ENCODE measurements at places on chromosomes 1 and 21. TPM values are rescaled to one million over a fixed set of nuclear protein-coding genes. Genes with fewer than 3 reads are reported as not detected.

DNA sequence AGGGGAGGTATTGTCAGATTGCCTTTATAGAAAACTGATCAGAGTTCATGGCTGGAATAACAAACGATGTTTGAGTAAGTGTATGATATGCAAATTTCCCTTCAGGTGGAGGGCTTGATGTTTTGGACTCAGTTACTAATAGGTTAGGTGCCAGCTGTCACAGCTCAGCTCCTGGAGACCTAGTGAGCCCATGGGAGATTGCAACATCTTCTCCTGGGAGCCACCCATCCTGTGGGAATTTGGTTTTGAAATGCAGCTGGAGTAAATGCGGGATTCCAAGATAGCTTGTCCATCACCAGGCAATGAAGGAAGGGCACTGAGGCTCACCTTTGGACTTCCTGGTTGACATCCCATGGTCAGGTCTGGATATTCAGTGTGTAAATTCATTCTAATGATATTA is 211.4 kb upstream of the NRIP1 start:
- no peak overlapping the region for H3K27ac ChIP-seq
- no peaks in the 10 kb centered on the region for H3K27me3 ChIP-seq
- H3K36me3 ChIP-seq, result no peaks in the 10 kb centered on the region
- H3K4me3 ChIP-seq, result no peak overlapping the region

GRCh38 chr1:59139396-59139795 is 157.5 kb upstream of the FGGY start:
- no peak overlapping the region for H3K4me3 ChIP-seq
- no peaks in the 10 kb centered on the region for H3K36me3 ChIP-seq
- H3K27ac ChIP-seq, result no peak overlapping the region
- peak; percentile 29 for DNase-seq
- peaks cover 16% of the 10 kb centered on the region for H3K4me1 ChIP-seq

GRCh38 chr1:83934550-83934949 is 64.4 kb downstream of the TTLL7 start:
- H3K4me1 ChIP-seq, result no peaks in the 10 kb centered on the region
- no peak overlapping the region for H3K27ac ChIP-seq
- no peak overlapping the region for H3K4me3 ChIP-seq
- peaks cover 12% of the 10 kb centered on the region for H3K36me3 ChIP-seq
- H3K27me3 ChIP-seq, result no peaks in the 10 kb centered on the region
- DNase-seq, result no peak

Gene WDR26
- total RNA-seq, result 78.5 TPM

- H3K27me3 ChIP-seq, result no peaks in the 10 kb centered on the region
- no peak overlapping the region for H3K27ac ChIP-seq
- H3K36me3 ChIP-seq, result no peaks in the 10 kb centered on the region
Measured at GRCh38 chr1:22398656-22399420, 52.8 kb upstream of the ZBTB40 start.

DNA sequence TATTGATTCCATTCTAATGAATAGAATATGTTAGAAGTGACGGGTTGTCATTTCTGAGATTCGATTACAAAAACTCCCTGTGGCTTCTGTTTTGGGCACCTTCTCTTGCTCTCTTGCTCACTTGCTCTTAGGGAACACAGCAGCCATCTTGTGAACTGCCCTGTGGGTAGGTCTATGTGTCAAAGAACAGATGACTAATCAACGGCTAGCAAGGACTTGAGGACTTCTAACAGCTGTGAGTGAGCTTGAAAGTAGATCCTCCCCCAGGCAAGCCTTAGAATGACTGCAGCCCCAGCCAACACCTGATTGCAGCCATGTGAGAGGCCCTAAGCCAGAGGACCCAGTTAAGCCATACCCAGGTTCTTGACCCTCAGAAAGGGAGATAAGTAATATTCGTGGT is 49.3 kb downstream of the AZIN2 start:
- DNase-seq, result no peak
- H3K27me3 ChIP-seq, result no peaks in the 10 kb centered on the region
- no peak overlapping the region for H3K4me3 ChIP-seq
- peaks cover 23% of the 10 kb centered on the region for H3K4me1 ChIP-seq

GRCh38 chr1:34373912-34374311 is 197.2 kb downstream of the C1orf94 start:
- no peaks in the 10 kb centered on the region for H3K4me1 ChIP-seq
- no peak for DNase-seq
- H3K27me3 ChIP-seq, result peaks cover 3% of the 10 kb centered on the region

Gene WNT2B
- 4.7 TPM for total RNA-seq

DNA sequence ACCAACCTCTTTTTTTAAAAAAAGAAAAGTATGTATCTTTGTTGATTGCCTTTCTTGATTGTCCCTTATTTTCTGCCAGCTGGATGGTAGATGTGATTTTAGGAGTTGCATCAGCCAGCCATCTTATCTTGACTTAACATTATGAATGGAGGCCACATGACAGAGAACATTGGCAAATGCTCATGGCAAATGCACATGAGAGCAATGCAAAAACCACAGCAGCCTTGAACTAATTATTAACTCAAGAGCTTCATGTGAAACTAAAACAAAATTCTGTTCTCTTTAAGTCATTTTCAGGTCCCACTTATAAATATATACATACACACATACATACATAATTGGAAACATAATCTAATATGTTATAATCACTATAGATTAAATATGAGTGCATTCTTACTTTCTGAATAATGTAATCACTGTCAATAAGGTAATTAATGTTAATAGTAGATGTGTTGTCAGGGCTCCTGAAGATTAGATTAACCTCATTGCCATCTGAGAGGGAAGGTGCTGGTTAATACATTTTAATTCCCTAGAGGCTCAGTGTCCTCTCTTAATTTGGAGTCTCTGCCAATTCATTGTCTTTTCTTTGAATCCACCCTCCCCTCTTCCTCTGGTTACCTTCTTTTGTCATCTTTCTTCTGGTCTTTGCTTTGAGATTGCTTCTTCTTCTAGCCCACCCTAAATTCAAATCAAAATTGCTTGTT is 962.2 kb downstream of the ADGRL2 start:
- no peaks in the 10 kb centered on the region for H3K27me3 ChIP-seq
- H3K4me3 ChIP-seq, result no peak overlapping the region
- no peak for DNase-seq
- no peaks in the 10 kb centered on the region for H3K4me1 ChIP-seq

DNA sequence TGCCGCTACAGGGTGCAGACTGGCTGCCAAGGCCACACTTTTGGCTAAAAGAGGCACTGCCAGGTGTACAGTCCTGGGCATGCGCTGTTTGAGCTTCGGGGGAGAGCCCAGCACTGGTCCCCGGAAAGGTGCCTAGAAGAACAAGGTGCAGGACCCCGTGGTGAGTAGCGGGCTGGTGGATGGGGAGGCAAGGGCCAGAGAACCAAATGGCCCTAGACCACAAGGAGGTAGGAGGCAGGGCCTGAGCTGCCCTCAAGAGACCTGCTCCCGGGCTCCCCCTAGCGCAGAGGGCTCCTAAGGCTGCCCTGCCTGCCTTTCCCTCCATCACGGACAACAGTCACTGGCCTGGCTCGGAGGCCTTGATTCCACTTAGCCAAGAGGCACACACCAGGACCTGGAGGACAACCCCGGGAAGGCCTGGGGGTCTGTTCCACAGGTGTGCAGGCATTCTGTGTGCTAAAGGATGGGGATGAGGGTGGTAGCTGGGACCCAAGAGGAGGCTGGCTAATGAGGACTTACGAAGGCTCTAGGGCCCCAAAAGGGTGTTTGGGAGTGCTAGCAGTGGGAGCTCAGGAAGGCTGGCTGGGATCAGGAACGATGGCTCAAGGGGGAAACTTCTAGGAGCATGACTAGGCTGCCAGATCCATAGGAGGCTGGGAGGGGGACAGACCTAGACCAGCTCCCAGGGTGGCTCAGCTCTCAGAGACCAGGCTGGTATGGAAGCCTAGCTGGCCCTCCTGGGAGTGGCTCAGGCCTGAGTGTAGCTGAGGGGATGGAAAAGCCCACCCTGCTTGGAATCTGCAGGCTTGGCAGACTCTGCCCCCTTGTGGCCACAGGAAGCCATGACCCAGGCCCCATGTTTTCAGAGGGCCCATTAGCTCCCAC is 742 bp downstream of the ARTN start:
- peak overlapping the region; percentile 20 for H3K27ac ChIP-seq
- peaks cover 44% of the 10 kb centered on the region for H3K4me1 ChIP-seq
- peak overlapping the region; percentile 55 for H3K4me3 ChIP-seq
- H3K27me3 ChIP-seq, result no peaks in the 10 kb centered on the region
- H3K36me3 ChIP-seq, result no peaks in the 10 kb centered on the region
- no peak for DNase-seq

- H3K27me3 ChIP-seq, result no peaks in the 10 kb centered on the region
- H3K4me3 ChIP-seq, result no peak overlapping the region
- peaks cover 91% of the 10 kb centered on the region for H3K36me3 ChIP-seq
- no peaks in the 10 kb centered on the region for H3K4me1 ChIP-seq
- H3K27ac ChIP-seq, result no peak overlapping the region
Measured at GRCh38 chr1:145935708-145936107, 8.4 kb upstream of the RBM8A start.

Gene MCOLN3
- total RNA-seq, result 0.65 TPM

Gene OR6K2
- not detected for total RNA-seq

DNA sequence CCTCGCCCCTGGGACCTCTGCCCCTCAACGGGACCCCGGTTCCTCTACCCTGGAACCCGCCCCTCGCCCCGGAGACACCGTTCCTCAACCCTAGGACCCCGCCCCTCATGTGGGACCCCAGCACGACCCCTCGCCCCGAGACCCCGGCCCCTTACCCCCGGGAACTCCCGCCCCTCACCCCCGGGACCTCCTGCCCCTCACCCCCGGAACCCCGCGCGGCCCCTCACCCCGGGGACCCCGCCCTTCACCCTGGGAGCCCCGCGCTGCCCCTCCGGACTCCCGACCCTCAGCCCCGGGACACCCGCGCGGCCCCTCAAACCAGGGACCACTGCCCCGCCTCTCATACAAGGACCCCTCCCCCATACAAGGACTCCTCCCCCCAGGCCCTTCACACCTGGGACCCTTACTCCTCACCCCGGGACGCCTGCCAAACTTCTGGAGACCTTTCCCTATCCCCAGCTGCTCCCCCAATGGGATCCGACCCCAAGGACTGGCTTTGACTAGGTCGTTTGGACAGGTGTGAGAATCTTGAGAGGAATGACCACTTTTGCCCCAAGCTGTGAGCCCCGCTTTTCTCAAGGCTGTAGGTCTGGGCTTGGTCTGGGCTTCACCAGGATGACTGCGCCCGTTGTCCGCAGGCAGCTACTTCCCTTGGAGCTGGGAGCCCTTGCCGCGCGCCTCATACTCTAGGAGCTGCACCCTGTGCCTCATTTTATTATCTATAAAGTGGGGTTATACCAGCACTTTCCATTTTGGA is 843 bp downstream of the DIP2A start:
- peak overlapping the region; percentile 93 for H3K4me3 ChIP-seq
- peaks cover 62% of the 10 kb centered on the region for H3K4me1 ChIP-seq
- peak overlapping the region; percentile 89 for H3K27ac ChIP-seq
- no peak for DNase-seq
- H3K27me3 ChIP-seq, result no peaks in the 10 kb centered on the region
- no peaks in the 10 kb centered on the region for H3K36me3 ChIP-seq

GRCh38 chr1:44059664-44060355 is 28.5 kb upstream of the SLC6A9 start:
- H3K4me3 ChIP-seq, result no peak overlapping the region
- no peaks in the 10 kb centered on the region for H3K36me3 ChIP-seq
- peak overlapping the region; percentile 56 for H3K27ac ChIP-seq
- H3K4me1 ChIP-seq, result peaks cover 37% of the 10 kb centered on the region
- DNase-seq, result no peak
- no peaks in the 10 kb centered on the region for H3K27me3 ChIP-seq

Gene GPR153
- total RNA-seq, result 8.3 TPM

Gene PRELP
- total RNA-seq, result 161 TPM

Gene TCHH
- total RNA-seq, result 0.11 TPM

DNA sequence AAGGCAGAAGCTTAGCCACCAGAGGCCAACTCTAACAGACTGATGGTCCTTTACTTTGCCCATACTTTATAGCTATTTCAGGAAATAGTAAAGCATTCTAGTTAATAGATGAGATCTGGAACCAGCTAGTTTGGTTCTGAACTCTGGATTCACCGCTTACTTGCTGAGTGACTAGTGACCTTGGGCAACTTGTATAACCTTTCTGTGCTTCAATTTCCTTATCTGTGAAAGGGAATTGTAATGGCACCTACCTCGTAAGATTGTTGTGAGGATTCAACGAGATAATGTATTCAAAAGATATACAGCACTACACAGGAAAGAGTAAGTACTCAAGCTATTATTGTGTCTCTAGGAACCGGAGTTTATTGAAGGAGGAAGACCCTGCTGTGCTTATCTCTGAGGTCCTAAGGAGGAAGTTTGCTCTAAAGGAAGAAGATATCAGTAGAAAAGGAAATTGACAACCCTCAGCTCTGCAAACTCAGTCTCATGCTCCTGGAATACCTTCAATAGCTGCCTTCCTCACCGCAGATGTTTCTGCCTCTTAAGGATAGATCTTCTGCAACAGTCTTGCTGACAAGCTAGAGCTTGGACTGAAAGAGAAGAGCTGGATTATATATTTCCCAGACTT is 11.9 kb downstream of the MTFR1L start:
- DNase-seq, result no peak
- peaks cover 76% of the 10 kb centered on the region for H3K36me3 ChIP-seq
- no peaks in the 10 kb centered on the region for H3K27me3 ChIP-seq
- no peak overlapping the region for H3K27ac ChIP-seq

DNA sequence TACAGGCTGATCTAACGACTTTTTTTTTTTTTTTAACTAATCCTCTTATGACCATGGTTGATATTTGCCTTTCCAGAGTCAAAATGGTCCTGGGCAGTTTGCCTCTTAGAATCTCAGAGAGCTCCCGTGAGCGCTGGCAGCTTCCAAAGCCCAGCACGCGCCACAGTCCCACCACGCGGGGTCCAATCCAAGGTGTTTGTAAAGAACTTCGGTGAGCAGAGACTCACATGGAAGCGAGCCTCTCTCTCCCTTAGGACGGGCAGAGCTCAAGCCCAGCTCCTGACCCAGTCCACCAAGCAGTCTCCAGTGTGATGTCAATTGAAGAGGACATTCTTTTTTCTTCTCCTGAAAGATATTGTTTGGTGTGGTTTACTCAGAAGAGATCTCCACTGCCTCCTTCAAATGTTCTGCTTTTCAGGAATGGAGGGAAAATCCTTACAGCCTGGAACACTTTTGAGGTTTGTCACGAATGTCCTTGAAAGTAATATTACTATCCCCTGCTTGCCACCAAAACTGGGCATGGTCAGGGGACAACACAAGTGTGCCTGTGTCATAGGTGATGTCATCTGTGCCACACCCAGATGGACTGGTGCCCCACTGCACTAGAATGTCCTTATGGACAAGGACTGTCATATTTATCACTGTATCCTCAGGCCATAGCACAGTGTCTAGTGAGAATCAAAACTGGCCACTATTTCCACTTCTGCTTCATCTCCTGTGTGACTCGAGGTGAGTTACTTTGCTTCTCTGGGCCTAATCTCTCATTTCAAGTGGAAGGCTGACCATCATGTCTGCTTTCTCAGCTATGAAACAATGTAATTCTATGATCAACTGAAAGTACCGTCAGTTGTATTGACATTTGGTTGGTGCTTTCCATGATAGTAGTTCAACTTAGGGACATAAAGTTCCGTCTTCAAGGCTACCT is 97.4 kb upstream of the EDEM3 start:
- no peak overlapping the region for H3K4me3 ChIP-seq
- H3K4me1 ChIP-seq, result peaks cover 23% of the 10 kb centered on the region
- no peak overlapping the region for H3K27ac ChIP-seq
- no peak for DNase-seq
